ENCODE measurements at places on chromosomes 2 and 18.

DNA sequence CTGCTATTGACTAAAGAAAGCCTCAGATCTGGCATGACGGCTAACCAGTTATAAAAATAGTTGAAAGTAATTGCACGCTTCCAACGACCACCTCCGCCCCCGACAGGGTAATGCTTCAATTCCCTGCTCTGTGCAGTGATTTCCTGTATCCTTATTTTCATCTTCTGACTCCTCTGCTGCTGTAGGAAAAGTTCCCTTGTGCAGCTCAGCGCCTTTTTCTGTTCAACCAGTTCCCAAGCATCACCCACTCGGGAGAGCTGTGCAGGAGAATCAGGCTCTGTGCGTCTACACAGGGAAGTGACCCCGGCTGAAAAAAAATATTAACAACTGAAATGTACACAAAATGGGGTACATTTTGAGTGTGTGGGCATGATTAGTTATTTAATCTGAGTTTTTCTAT, 91.3 kb upstream of the COPS8 start:
- no peak for DNase-seq

GRCh38 chr2:70793450-70793849, 3.0 kb upstream of the FIGLA start:
- DNase-seq = no peak

GRCh38 chr2:236754271-236754944, 184.8 kb downstream of the ACKR3 start:
- DNase-seq = no peak

GRCh38 chr2:160652236-160652635, 158.6 kb upstream of the RBMS1 start:
- peak; percentile 14 for DNase-seq

GRCh38 chr2:224416656-224417360, 14.9 kb upstream of the FAM124B start:
- DNase-seq = no peak

- DNase-seq = no peak
These were observed 75.3 kb upstream of the TRIB2 start for GRCh38 chr2:12641441-12641840.

DNA sequence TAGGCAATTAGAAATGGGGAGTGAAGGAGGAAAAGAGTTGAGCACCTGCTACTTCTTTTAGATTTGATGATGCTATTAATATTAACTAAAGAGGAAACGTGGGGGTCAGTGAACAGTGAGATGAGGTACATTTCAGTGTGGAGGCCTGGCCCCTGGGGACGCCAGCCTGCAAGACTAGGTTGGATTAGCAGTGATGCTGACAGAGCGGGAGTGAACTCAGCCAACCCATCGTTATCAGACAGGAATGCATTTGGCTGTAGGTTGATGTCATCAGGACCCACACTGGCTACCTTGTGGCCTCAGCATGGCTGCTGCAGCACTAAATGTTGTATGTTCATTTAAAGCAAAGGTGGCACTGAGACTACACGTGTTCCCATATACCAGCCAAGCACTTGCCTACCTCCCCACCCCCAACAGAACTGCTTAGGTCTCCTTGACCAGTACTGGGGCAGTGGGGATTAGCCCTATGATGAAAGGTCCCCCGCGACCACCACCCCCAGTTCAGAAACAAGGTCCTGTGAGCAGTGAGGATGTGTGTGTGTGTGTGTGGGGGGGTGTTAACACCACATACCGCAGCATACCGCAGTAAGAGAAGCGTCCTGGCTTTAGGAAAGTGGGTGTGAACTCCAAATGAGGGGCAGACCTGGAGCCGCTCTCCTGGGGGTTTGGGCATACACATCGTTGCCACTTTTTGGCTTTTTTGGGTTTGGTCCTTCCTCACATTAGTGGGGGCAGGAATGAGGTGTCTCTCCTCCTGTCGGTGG, 26.0 kb downstream of the DGKD start:
- DNase-seq = peak; percentile 38

DNA sequence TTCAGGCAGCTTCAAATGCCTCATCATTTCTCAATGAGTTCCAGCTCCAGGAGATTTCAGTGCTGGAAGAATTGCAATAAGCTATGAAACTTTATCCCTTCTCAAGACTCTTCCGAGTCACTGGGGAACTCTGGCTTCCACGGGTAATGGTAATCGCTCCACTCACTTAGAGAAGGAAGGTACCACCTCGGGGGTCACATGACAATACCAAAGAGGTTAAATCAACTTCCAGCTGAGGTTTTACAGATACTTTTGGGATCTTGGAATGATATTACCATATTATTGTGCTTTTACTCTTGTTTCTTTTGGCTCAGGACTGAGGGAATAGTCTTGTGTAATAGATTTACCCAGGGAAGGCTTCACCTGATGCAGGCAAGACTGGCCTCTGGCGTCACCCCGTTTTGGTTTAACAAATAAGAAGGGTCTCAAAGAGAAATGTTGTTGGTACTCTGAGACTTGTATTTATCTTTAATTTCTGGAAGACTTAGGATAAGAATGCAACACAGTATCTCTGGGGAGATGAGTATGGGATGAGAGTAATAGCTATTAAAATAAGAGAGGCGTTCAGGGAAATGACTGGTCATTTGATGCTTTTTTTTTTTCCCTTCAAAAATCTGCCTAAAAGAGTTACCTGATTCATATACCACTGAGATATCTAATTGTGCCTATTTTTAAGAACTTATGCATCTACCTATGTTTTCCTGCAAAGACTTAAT, 316.9 kb upstream of the ZEB2 start:
- no peak for DNase-seq

- no peak for DNase-seq
These were observed 283.1 kb downstream of the PHLPP1 start for GRCh38 chr18:62998443-62998842.

DNA sequence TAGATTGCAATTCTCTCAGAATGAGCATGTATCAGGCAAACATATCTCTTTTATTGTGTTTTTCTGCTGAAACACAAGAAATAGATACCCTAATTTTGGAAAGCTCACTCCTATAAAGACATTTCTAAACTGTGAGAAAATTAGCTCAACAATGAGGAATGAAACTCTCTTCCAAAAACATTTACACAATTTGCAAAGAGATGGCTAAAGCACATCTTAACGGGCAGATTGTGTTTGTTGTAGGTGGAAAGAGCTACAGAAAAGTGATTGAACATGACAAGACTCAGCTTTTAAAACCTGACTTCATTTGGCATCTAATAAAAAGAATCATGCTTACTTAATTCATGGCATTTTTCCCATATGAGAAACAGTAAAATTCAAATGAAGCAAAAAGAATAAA, 175.0 kb upstream of the SLC39A10 start:
- no peak for DNase-seq

GRCh38 chr2:85772841-85773491, 19.2 kb downstream of the ATOH8 start:
- no peak for DNase-seq

GRCh38 chr2:241772063-241772499, 4.5 kb upstream of the GAL3ST2 start:
- no peak for DNase-seq

GRCh38 chr18:35451032-35451431, 46.7 kb downstream of the INO80C start:
- no peak for DNase-seq

- no peak for DNase-seq
These were observed 224.5 kb downstream of the SP3 start for GRCh38 chr2:173740639-173741038.

- DNase-seq = peak; percentile 78
These were observed 19.6 kb downstream of the UGP2 start for GRCh38 chr2:63861220-63861822.

DNA sequence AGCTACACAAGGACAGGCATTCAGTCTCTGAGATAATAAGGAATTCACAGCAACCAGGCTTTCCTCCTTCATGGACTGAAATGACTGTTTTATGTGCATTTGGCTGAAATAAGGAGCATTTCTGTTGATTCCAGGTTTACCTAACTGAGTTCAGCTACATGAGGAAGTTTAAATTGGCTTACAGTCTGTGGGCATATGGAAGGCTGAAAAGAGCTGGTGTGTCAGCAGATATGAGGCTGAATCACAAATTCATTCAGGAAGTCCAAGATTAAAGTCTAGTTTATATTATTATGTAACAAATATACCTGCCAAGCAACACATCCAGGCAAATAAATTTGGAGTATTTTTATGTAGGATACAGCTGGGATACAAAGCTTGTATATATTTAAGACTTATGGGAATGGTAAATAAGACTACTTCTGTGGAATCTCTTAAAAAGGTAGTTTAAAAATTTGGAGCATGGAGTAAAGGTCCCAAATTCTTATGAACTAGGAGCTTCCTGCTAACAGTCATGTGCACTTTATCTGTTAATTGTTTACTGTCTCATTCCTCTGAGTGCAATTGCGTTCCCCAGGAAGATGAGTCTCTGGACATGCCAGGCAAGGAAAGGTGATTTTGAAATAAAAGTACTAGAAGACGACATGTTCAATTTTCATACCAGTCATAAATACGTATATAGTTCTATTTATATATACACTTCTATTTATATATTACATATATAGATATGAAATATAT, 53.0 kb downstream of the ZC3H8 start:
- no peak for DNase-seq

- peak; percentile 54 for DNase-seq
These were observed 43.5 kb downstream of the ASAP2 start for GRCh38 chr2:9250091-9250490.

DNA sequence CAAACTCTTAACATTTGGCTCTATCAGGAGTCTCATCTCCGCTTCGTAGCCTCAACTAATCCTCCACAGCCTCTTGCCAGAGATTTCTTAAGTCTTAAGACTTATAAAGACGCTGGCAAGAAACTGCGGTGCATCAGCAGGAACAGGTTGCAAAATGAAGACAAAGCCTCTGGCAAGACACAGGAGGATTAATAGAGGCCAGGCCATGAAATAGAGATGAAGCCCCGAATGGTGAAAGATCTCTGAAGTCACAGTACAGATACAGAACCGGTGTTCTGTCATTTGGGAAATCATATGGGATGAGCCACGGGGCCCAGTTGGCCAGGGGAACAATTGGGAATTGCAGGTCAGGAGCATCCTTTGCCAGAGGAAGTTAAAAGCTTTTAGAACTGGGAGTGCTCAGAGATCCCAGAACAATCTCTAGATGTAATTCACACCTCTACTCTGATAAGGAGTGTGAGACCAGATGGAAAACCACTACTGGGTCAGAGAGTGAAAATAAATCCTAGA, 190.9 kb upstream of the FOSL2 start:
- DNase-seq = no peak

GRCh38 chr18:56286775-56287325, 351.5 kb downstream of the TXNL1 start:
- DNase-seq = no peak

DNA sequence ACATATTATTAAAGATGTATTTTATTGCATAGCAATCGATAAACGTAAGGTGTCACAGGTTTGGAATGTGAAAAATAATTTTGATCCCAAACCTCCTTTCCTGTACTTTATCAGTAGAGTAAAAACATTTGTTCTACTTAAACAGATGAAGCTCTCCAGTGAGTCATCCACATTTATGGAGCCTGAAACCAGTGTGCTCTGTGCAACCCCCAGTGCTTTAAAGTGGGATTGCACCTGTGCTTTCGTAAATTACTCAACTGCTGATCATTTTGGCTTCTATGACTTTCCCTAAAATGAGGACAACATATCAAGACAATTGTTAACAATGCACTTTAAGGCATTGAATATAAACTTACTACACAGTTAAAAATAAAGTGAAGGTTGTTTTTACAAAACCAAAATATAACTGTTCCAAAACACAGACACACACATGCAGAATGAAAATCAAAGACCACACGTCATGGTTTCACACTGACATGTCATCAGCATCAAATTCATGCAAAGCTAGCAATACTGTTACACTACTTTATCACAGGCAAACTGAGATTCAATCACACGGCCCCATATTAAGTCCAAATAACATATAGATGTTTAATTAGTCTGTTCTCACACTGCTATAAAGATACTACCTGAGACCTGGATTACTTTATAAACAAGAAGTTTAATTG, 9.7 kb downstream of the TMEM18 start:
- no peak for DNase-seq

GRCh38 chr2:22904126-22904684, 480.8 kb upstream of the KLHL29 start:
- DNase-seq = no peak

- DNase-seq = no peak
These were observed 91.7 kb upstream of the DSEL start for GRCh38 chr18:67608191-67608590.

GRCh38 chr2:157124731-157125130, 132.8 kb upstream of the GALNT5 start:
- no peak for DNase-seq

- DNase-seq = no peak
These were observed 170.9 kb upstream of the SIX2 start for GRCh38 chr2:45180033-45180746.

DNA sequence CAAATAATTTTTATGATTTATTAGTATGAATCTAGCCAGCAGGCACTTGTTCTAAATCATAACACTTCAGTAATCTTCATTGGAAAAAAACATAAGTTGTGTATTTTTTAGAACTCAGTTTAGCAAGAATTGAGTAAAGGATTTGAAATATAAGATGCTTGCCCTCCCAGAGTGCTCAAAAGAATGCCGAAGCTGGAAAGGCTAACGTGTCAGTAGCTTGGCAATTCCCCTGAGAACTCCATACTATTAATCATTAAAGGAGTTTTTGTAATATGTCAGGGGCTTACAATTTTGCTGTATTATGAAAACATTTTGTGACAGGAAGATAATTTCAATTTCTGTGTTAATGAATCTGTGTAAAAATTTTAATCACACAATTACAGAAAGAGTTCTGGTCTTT, 122.7 kb downstream of the GULP1 start:
- no peak for DNase-seq

DNA sequence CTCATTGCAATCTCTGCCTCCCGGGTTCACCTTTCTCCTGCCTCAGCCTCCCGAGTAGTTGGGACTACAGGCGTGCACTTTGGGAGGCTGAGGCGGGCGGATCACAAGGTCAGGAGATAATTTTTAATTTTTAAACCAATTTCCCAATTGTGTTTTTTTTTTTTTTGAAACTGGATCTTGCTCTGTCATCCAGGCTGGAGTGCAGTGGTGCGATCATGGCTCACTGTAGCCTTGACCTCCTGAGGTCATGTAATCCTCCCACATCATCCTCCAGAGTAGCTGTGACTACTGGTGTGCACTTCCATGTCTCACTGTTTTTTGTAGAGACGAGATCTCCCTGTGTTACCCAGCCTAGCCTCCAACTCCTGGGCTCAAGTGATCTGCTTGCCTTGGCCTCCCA, 49.3 kb downstream of the GLS start:
- no peak for DNase-seq

GRCh38 chr2:102434655-102435381, 11.9 kb downstream of the IL18RAP start:
- no peak for DNase-seq

GRCh38 chr2:28292491-28292890, 100.2 kb upstream of the FOSL2 start:
- DNase-seq = no peak

All from ascending aorta (tissue), 2 donors.